Panc1 (cell line): ENCODE measurements at places on chromosomes 13 and 19.
A peak's percentile ranks its signal among the peaks of the same experiment; 100 is the strongest.

DNA sequence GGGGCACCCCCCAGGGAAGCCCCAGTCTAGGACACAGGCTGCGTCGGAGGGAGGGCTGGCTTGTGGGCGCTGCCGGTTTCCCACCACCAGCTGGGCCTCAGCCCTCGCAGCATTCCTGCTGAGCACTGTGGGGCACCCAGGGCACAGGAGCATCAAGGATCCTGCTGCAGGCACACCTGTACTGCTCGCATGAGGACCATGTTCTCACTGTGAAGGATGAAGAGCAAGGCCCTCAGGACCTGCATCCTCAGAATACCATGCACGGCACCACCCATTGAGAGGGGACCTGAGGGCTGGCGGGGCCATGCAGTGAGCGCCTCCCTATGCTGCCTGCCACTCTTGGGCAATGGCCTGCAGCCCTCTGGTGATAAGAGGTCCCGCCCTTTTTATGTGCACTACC is 31.4 kb downstream of the TUBA3C start:
- DNase-seq, result no peak

DNA sequence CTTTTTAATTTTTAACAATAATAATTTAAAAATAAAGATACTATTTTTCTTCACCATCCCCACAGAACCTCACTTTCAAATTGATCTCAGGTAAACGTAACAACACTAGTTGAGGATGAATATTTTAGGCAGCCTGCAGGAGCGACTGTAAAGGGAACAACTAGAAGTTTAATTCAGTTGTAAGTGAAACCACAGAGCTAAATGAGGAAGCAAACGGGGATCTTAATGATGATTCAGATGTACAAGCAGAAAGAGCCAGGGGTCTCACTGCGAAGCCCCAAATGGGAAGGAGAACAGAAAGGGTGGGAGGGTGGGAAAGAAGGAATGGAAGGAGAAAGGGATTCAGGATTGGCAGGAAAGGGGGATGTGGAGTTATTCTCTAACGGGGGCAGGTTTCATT is 54.6 kb upstream of the RAP2A start:
- DNase-seq, result no peak

- DNase-seq, result peak; percentile 98
These were observed 10.1 kb upstream of the CD22 start for GRCh38 chr19:35318679-35319448.

GRCh38 chr19:51830274-51830673 is 35.3 kb downstream of the FPR3 start:
- DNase-seq, result no peak

DNA sequence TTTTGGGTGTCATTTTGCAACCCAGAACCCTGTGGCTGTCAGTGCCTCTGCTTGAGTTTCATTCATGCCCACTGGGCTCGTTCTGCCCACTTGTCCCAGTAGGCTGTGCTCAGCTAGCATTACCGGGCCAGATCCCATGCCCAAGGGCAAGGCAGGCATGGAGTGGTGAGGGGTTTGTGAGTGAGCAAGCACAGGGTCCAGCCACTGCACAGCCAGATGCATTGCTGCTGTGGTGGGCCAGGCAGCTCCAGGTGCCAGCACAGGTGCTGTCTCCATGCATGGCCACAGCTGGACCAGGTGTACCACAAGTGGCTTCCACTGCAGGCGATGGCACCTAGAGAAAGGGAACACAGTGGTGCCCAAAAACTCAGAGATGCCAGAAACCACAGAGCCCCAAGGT is 1671.2 kb downstream of the OLFM4 start:
- no peak for DNase-seq

DNA sequence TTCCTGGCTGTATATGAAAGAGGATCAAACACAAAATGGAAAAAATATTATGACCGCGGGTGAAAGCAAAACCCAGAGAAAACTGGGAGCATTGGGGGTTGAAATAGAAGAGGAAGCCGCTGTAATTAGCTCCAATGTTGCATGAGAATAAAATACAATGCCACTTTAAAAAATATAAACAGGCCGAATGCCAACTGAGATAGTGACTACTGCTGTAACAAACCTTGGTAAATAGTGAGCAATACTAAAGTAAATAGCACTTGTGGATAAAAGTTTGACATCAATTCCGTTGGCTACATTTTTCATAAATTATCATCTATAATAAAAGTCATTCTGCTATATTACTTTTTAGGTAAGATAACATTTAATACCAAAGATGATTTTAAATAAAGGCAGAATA is 395.8 kb upstream of the MIR17HG start:
- no peak for DNase-seq

- no peak for DNase-seq
These were observed 48.9 kb downstream of the DNM2 start for GRCh38 chr19:10766671-10767201.

- DNase-seq, result no peak
These were observed 16.0 kb downstream of the GNA15 start for GRCh38 chr19:3151563-3152418.

- no peak for DNase-seq
These were observed at the start of gene LRRC63 for GRCh38 chr13:46211483-46212351. TSS of gene LRRC63 (plus strand) at chr13:46211928. CDS start at chr13:46213035, 1,107 bp downstream.

GRCh38 chr13:102606537-102607309 is 9.9 kb downstream of the TPP2 start:
- DNase-seq, result no peak

DNA sequence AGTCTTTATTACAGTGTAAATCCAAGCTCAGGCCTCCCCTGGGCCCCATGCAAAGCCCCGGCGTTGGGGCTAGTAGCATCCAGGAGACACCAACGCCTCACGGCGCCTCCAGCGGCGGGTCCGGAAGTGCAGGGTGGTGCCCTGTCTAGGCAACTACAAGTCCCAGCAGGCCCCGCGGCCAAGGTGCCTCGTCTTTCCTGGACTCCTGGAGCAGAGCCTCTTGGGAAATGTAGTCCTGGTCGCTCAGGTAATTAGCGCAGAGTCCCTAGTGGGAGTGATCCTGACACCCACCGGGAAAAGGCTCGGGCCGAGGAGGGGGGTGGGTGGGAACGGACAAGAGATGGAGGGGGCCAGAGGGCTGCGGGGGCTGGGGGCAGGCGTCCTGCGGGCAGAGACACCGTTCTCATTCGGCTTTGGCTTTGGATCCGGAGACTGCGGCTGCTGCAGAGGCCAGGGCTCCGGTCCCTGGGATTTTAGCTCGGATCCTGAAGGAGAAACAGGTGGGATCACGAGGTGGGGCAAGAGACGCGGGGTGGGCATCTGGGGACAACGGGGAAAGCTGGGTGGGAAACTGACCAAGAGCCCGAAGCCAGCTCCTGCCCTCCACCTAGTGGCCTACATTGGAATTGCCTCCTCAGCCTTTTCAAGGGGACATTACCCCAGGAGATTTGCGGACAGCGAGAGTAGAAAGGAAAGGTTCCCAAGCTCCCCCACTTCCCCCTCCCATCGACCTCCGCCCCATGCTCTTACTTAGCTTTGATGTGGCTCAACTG is 11.4 kb downstream of the RTN2 start:
- DNase-seq, result peak; percentile 70

DNA sequence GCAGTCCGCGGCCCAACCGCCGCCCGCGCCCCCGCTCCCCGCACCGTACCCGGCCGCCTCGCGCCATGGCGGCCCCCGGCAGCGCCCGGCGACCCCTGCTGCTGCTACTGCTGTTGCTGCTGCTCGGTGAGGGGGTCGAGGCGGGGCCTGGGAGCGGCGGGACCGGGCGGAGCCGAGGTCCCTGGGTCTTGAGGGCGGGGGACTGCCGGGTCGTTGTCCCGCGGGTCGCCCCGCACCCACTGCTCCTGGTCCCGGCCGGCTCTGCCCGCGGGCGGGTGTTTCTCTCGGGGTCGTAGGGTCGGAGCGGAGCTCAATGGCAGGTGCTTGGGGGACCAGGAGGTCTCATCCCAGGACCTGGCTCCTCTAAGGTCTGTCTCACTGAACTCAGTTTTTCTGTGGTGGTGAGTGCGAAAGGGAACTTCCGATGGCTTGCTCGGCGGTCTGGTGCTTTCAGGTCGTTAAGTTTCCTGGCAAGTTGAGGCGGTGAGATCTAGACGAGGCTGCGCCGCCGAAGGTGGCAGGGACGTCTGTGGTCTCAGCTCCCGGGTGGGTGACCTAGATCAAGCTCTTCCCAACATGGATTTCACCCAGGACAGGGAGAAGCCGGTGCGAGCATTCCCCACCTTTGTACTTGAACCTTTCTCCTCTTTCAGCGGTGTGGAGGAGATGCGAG is 467 bp downstream of the LAMP1 start:
- no peak for DNase-seq

DNA sequence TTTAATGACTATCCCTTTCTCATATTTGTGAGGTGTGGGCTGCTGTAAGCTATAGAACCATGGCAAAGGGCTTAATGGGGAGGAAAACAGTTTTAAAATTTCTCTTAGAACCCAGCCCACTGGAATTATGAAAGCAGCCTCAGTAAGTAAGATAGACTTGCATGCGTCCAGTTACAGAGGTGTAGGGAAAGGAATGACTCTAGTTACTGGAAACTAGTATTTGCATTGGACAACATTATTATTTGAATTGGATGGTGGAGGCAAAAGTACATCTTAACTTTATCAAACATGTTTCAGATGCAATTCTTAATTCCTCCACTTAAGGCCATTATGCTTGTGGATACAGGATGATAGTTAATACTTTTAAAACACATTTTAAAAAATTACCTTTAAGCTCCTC is 292.9 kb downstream of the SPRY2 start:
- no peak for DNase-seq

DNA sequence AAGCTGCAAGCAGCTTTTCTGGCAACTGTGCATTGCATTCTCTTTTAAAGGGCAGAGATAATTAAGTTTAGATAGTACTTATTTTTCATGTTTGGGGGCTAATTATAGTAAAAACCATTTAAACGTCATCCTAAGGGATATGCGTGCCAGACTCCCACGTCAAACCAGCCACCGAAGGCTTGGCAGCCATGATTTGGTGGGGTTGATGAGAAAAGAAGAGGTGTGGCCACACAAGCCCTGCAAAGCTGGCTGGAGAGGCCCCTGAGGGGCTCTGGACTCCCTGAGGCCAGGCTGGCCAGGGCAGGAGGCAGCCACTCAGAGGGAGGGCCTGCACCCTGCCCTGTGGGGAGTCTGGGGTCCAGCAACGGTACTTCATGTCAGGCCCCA is 17.5 kb downstream of the PEPD start:
- DNase-seq, result no peak

- DNase-seq, result no peak
These were observed 7.1 kb downstream of the ZSCAN1 start for GRCh38 chr19:58040751-58041525.

DNA sequence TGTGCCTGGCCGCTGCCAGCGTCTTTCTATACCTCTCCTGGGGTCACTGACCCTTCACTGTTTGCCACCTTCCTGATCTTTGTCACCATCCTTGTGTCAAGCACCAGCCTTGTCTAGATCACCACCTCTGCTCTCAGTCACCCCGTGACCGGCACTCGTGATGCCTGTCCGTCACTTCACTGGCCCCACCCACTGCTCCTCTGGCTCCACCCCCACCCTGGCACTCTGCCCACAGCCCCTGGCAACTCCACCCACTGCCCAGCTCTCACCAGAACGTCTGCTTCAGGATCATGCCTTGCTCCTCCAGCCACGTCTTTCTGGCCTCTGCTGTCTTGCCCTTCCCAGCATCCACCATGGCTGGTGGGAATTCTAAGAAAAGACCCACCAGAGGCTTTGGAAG is 24.8 kb upstream of the PLA2G4C start:
- DNase-seq, result no peak

DNA sequence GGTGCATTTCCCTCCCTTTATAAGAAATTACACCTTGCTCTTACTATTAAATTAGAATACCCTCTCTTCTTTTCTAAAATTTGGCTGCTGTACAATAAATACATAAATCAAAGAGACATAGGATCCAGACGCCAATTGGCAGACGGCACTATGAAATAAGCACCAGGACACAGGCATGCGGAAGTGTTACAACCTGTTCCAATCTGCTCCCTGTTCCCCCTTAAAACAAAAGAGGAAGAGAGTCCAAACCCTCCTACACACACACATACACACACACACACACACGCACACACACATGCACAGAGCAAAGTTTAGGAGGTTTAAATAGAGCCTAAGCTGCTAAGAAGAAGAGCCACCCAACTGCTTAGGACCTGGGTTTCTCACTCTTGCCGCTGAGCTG is 75.6 kb upstream of the ZNF507 start:
- DNase-seq, result no peak

GRCh38 chr13:23845105-23845725 is 44.0 kb downstream of the MIPEP start:
- no peak for DNase-seq

DNA sequence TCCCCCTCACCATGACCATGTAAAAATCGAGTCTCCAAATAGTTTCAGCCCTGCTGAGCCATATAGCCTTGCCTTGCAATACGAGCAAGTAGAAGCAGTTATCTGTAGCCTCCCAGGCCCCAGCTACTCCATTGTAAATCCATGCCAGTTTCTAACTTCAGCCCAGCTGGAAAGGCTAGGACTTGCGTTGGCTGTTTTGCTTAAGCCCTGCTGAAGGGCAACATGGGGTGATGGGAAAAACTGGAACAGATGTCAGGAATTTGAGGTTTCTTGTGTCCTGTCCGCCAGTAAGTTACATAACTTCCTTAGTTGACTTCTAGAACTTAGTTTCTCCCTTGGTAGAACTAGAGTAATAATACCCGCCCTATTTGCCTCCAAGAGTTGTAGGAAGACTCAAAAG is 216.0 kb upstream of the SERP2 start:
- no peak for DNase-seq

GRCh38 chr19:11046605-11047354 is 42.5 kb upstream of the LDLR start:
- DNase-seq, result no peak

DNA sequence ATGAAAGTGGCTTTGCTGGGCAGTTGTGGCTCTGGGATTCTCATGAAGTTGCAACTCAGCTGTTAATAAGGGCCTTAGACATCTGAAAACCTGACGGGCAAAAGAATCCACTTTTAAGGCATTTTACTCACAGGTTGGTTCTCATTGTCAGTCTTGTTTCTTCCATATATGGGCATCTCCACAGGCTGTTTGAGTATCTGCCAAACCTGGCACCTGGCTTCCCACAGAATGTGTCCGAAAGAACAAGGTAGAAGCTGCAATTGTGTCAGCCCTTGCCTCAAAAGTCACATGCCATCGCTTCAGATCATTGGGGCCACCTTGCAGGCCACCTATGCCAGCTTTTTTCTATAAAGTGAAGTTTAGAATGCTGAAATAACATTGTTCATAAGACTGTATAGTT is 102.4 kb downstream of the KCTD12 start:
- DNase-seq, result no peak

GRCh38 chr19:38004521-38005223 is 97.7 kb downstream of the SIPA1L3 start:
- peak; percentile 58 for DNase-seq

- peak; percentile 36 for DNase-seq
These were observed 9.7 kb downstream of the INAFM1 start for GRCh38 chr19:47284324-47284899.

DNA sequence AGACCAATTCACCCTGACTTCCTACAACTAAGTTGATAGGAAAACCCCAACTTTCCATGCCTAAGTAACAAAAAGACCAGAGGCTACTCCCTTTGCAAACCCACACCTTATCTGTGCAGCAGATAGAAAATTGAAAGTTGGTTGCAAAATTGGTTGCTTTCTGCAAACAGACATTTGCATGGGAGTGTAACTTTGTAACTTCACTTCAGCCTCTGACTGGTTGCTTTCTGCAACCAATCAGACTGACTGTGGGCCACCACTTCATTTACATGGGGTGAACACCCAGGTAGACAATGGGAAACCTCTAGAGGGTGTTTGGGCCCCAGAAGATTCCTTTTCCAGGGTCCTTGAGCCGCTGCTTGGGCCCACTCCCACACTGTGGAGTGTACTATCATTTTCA is 9.8 kb downstream of the TEX30 start:
- no peak for DNase-seq
